ENCODE measurements at places on chromosomes 3 and 15.
A peak's percentile ranks its signal among the peaks of the same experiment; 100 is the strongest.

DNA sequence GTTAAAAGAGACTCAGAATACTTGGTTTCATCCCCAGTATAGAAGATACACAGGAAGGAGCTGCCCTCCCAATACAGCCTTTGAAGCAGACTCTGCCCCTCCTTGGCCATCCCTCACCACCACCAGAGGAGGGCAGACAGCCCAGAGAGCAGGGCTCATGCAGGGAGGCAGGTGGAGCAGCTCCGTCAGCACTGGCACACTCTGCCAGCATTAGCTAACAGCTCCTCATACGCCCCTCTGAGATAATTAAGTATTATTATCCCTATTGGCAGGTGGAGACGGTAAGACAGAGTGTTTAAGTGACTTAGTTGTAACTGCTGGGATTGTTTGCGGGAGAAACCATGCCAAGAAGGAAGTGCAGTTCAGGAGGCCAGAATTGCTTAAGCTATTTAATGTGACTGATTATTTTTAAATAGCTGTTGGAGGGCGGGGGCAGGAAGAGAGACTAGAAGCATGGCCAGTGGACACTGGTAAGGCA is 434.0 kb downstream of the EPHB1 start:
- peak; percentile 68 for DNase-seq

DNA sequence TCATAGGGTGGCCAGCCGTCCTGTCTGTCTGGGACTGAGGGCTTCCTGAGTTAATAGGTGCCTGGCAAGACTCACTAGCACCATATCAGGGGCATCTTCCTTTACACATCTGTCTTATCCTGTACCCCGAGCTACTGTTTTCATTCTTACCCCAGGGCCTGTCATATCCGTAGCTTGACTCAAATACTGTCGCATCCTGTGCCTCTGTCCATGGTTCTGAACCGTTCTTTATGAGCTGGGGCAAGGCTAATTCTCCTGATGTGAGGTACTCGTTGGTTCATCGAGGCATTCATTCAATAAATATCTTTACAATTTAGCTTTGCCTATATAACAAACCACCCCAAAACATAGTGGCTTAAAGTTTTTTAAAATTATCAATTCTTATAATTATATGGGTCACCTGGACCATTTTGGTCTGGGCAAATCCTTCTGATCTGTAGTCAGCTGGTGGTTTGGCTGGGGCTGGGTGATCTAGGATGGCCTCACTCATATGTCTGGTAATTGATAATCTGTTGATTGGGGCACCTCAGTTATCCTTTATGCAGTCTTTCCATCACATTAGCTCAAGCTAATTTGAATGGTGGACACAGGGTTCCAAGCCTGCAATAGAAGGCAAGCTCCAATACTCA is 121.2 kb downstream of the TLE3 start:
- peak; percentile 53 for DNase-seq

- DNase-seq = no peak
Observed at GRCh38 chr15:74207652-74208440, 5.3 kb upstream of the STRA6 start.

DNA sequence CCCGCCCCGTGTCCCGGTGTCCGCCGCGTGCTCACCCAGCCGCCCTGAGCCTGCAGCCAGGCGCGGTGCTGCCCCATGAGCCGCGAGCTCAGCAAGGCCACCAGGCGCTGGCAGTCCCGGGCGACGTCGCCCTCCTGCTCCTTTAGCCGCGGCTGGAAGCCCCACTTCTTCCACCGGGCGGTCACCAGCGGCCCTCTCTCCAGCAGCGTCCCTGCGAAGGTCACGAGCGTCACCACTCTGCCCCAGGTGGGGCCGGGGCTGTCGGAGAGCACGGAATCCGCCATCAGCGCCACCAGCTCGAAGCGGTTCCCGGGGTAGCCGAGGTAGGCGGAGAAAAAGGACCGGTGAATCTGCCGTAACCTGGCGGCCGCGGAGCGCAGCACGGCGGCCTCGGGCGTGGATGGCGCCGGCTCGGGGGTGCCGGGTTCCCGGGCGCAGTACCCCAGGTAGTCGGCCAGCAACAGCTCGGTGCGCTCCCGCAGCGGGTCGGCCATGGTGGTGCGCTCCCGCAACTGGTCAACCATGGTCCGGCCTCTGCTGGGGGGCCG is 298 bp downstream of the BCL2L10 start:
- peak; percentile 59 for DNase-seq

GRCh38 chr3:46684891-46685290 is 8.6 kb downstream of the ALS2CL start:
- DNase-seq = no peak

- DNase-seq = no peak
Observed at GRCh38 chr3:160796813-160797164, 40.8 kb downstream of the PPM1L start.

DNA sequence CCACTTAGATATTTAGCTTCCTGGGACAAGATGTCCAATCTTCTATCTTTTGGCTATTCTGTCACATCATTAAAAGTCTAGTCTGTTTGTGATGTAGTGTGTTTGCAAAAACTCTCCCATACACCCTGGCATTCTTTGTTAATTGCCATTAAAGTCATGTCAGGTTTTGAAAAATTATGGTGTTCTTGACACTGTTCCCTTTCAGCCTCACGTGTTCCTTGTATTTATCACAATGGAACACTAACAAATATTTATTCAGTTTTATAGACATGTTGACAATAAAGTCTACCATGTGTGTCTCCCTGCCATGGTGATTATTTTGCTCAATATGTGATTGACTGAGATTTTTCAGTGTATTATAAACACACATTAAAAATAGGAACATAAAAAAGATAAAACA is 9.4 kb upstream of the CACNA1D start:
- DNase-seq = no peak

All from H9 (cell line).